Activated naive CD8-positive, alpha-beta T cell treated with anti-CD3 and anti-CD28 coated beads for 36 hours (primary cell): ENCODE measurements at places on chromosomes 7 and 10. TPM values are rescaled to one million over a fixed set of nuclear protein-coding genes. Genes with fewer than 3 reads are reported as not detected.

Gene GUSB
- 49.9 TPM for total RNA-seq

Gene TMEM176B
- not detected for total RNA-seq

DNA sequence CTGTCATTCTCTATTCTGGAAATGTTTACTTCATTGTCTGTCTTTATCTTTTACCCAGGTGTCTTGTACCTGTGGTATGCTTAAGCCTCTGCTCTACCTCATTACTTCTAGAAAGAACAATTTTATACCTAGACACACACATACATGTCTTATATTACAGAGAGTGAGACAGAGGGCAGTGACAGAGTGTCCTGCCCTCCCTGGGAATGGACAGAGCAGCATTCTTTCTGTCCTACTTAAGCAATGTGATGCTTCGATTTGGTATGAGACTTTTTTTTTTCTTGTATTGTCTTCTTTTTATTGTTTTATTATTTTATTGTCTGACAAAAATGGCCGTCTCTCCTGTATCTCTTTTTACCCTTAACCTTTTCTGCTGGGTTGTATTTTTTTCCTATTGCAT lies 286.1 kb downstream of the EXOC4 start:
- DNase-seq: no peak

DNA sequence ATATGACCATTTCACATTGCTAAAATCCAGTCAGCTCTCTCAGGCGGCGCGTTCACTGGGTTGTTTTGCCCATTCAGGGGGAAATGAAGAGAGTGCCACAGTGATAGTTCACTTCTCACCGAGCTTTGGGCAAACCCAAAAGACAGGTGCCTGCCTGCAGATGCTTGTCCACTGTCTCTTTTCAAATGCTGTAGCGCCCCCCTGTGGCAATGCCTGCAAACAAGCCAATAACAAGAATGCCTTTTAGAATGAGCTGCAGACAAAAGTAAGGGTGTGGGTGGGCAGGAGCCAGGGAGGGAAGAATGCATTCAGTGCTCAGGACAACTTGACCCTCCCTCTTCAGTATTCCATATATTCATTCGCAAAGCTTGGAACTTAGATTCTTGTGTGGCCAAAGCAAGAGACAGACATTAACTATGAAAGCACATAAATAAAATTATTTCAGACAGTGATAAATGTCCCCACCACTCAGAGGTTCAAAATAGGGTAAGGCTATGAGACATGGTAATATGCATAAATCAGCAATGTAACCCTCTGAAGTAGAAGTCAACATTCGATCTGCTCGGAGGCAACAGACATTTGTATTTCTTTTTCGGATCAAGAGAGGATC lies 86.9 kb downstream of the JAZF1 start:
- DNase-seq: peak; percentile 47

GRCh38 chr10:132520177-132520811 lies 17.3 kb upstream of the INPP5A start:
- DNase-seq: no peak
